AG04450 (cell line): ENCODE measurements at places on chromosomes 7 and 10.

GRCh38 chr7:18511351-18512140, 16.0 kb downstream of the HDAC9 start:
- DNase-seq = no peak

- no peak for DNase-seq
These were observed 120.8 kb upstream of the CDCA7L start for GRCh38 chr7:22066522-22066921.

- DNase-seq = no peak
These were observed 352.7 kb downstream of the CXCL12 start for GRCh38 chr10:44032216-44032615.

- no peak for DNase-seq
These were observed 643.6 kb downstream of the IPMK start for GRCh38 chr10:57624066-57624465.

DNA sequence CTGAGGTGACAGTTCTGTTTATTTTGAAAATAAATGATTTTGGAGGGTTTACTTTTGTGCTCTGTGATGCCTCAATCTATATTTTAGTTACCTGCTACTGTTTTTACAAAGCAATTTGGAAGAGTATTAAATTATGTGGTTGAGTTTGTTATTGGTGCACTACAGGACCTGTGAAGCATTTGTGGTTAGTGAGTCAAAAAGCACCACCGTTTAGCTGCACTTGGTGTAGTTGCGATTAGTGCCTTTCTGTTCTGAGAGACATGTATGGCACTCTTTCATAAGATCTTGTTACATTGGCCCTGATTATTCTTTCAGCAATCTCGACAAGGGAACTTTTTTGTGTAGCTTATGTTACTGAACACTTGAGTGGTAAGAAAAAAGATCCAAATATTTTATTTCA, 132.2 kb downstream of the BBS9 start:
- no peak for DNase-seq

DNA sequence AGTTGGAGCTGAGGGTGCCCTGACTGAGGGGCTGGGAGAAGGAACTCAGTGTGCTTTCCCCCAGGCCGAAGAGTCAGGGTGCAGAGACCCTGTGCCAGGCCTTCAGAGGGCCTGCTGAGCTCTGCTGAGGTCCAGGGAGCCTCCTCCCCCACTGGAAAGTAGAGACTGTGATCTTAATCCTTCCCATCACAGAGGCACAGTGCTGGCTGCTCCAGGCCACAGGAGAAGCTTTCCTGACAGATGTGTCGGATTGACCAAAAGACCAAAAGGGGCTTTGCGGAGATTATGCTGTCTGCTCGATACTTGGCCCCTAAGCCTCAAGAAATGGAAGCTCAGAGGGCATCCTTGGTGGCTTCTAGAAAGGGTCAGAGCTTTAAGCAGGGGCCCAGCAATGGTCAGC, 32.9 kb upstream of the BTRC start:
- DNase-seq = no peak

- no peak for DNase-seq
These were observed 191.9 kb downstream of the MDFIC start for GRCh38 chr7:115113776-115114175.

GRCh38 chr7:66119245-66119850, 4.7 kb downstream of the CRCP start:
- no peak for DNase-seq

DNA sequence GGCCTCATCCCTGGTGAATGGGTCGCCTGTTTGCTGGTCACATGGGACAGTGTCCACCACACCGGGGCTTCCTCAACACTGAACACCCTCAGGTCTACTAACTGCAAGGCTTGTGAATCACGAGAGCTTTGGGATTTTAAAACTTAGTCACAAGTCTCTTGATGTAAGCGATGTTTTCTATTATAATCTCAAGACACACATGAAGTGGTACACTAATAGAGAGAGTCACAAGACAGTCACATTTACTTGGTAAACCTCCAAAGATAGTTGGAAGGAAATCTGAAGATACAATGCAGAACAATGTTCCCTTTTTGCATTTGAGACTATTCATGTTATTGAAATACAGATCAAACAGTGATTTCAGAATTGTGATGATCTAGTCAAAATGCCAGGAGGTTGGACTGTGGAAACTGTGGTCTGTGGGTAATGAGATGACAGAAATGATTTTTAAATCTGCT, 233.1 kb upstream of the KLF6 start:
- DNase-seq = no peak

DNA sequence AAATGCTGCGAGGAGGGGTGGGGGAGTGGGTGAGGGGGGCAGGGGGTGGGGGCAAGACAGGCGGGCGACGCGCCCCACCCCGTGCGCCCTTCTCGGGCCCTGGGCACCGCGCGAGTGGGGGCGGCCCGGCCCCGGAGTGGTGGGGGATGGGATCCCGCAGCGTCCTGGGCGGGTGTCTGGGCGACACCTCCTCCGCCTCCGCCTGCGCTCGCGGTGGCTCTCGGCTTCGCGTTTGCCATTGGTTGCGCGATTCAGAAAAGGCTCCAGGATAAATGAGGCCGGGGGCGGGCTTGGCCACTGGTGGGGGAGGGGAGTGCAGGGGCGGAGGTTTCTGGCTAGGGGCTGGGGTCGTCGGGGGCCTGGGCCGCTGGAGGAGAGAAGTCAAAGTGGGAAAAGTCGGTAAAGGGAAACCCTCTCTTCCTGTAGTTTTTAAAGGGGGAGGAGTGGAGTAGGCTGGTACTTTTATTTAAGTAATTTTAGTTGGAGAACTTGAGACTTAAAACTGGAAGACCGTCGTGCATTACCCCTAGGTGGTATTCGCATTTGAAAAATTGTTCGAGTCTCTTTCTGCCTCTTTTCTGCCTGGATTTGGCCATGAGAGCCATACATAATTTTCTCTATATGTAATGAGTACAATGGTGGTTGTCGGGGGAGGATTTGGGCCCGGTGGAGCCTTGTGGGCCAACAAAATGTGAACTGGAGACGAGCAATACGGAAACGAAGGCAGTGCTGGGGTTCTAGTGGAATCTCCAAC, 992 bp upstream of the IGF2BP3 start:
- no peak for DNase-seq

DNA sequence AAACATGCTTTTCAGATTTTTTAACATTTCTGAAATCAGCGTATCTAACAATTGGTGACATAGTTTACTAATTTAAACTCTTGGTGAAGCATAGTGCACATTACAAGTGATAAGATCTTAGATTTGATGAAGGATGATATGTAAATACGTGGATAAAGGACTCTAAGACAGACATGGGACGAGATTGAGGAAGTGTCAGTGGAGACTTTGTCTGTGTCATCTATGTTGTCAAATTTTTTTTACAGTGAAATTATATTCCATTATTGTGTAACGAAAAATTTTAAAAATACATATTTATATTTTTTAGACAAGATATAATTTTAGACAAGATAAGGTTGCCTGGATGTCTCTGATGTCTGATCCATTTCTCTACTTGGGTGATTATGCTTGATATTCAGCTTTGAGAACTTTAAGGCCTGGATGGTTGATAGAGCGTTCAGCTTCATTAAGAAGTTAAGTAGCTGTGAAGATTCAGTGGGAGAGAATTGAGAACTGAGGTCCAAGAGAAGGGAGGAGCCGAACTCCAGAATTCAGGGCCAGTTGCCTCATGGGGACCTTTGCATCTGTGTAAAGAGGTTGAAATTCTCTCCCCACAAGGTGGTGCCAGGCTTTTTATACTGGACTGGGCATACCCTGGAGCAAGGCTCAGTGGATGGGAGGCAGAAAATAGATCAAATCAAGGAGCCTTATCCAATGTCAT, 62.7 kb downstream of the KAT6B start:
- no peak for DNase-seq

- peak; percentile 11 for DNase-seq
These were observed 38.0 kb upstream of the MKX start for GRCh38 chr10:27783660-27784059.

- no peak for DNase-seq
These were observed 96.9 kb downstream of the NT5C2 start for GRCh38 chr10:103096130-103096529.

- no peak for DNase-seq
These were observed 169.1 kb downstream of the LHFPL3 start for GRCh38 chr7:104497379-104497967.

DNA sequence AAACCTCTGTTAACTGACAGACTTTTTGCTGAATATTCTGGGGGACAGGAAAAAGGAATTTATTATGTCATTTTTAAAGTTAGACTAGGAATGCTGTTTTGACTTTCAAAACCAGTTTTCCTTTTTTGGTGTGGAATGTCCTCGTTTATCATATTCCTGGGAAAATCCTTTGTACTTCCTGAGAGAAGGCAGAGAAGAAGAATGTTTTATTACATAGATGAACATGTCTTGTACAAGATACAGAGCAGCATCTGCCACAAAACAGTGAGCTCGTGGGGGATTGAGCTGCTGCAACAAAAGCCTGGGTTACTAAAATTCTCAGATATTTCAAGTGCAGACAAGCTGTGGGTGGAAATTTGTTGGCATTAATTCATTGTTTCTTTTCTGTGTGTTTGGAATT, 20.2 kb downstream of the MCU start:
- no peak for DNase-seq

- DNase-seq = no peak
These were observed 23.6 kb downstream of the SORBS1 start for GRCh38 chr10:95537542-95537927.

DNA sequence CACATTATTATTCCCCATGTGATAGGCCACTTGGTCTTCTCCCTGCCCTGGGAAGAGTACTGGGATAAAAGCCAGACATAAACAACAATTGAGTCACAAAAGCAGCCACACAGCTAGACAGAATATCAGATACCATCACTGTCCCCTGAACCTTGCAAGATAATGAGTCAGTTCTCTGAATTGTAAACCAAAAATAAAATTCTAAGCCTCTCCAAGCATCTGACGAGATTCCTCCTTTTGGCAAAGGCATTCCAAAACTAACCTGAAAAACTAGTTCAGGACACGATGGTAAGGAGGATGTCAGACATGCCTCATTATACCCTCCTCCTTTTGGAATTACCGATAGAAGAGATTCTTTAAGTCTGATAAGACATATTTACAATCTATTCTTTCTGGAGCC, 450.7 kb downstream of the HTR7 start:
- no peak for DNase-seq

DNA sequence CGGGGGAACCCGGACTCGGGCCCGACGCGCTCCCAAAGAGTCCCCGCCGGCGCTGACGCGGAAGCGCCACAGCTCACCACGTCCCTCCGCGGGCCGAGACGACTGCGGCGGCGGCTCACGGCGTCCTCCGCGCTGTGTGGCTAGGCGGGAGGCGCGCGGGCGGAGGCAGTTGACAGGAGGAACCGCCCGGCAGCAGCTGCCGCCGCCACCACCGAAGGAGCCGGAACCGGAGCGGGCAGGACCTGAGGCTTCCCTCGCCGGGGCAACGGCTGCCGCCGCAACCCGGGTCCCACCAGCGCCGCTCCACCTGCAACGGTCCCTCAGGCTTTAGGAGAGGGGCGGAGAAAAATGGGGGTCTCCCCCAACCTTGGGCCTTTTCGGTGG, 334 bp downstream of the ZNF800 start:
- no peak for DNase-seq

DNA sequence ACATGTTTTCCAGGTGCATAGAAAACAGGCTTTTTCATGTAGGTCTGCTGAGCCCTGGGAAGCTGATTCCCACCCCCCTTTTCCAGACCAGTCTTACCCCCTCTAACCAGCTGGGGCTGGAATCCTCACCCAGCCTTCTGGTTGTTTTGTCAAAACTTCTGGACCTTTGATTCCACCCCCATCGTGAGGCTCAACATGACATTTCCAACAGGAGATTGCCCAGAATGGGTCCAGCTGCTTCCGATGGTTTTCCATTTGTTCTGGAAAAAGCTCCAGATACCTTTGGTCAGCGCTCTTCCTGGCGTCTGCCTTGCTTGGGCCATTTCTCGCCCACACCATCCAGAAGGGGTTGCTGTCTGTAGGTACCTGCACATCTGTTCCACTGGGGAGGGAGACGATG, 41.5 kb downstream of the MINDY4 start:
- DNase-seq = no peak

GRCh38 chr10:25604591-25604990, 329.4 kb upstream of the MYO3A start:
- no peak for DNase-seq

- no peak for DNase-seq
These were observed 2.8 kb downstream of the ASIC3 start for GRCh38 chr7:151051108-151051507.

DNA sequence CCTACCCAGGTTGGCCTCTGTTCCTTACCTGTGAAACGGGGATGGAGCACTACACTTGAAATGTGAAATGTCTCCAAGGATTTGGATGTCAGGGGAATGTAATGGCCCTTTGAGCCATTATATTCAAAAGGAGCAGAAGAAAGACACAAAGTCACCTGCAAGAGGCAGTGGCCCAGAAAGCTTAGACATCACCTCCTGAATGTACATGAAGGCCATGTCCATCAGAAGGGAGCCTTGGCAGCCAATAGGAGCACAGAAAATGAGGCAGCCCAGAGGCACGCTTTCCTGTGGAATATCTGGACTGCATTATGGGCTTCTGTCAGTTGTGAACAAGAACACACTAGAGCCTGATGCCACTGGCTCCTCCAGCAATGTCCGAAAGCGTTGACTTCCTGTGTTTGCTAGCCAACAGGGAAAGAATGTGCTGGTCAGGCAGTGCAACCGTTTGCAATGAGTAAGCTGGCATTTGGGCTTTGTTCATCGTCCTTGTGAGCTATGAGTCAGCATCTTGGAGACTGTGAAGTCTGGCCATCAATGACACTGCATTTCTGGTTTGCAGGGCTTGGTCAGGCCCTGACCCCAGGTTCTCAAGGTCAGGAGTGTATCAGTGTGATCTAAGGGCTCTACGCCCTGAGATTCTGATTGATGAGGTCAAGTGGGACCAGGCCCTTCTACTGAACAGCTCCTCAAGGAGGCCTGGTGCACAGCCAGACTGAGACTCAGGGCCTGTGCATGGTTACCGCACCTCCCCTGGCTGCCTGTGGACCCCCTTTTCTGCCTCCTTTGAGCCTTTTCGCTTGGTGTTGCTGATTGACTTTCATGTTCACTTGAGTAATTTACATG, 222.4 kb downstream of the RPS24 start:
- peak; percentile 94 for DNase-seq

DNA sequence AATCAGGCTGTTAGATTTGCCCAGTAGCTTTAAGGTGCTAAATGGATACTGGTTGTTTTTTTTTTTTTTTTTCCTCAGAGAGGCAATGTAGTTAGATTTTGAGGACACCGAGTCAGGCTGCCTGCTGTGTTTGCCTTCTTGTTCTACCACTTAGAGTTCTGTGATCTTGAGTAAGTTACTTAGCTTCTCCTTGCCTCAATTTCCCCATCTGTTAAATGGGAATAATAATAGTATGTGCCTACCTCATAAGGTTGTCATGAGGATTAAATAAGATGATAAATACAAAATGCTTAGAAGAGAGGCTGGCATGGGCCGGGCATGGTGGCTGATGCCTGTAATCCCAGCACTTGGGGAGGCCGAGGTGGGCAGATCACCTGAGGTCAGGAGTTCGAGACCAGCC, 14.6 kb downstream of the MORN4 start:
- no peak for DNase-seq

DNA sequence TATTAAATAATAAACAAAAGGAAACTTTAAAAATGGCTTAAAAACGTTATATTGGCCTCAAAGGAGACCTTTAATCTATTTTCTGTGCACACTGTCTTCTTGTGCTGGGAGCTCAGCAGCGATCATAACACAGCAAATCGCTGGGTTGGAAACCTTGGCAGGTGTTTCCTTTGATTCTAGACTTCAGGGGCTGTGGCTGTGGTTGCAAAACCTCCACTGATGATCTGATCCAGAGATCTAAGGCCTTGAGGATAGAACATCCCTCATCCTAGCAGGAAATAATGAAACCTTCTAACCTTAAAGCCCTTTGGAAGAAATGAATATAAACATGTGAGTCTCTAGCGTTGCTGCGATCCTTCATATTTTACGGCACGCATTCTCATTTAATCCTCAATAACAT, 29.8 kb downstream of the CDHR3 start:
- DNase-seq = no peak

GRCh38 chr10:71082960-71083715, 129.2 kb upstream of the UNC5B start:
- DNase-seq = no peak
